ENCODE measurements at places on chromosomes 7 and 10.

DNA sequence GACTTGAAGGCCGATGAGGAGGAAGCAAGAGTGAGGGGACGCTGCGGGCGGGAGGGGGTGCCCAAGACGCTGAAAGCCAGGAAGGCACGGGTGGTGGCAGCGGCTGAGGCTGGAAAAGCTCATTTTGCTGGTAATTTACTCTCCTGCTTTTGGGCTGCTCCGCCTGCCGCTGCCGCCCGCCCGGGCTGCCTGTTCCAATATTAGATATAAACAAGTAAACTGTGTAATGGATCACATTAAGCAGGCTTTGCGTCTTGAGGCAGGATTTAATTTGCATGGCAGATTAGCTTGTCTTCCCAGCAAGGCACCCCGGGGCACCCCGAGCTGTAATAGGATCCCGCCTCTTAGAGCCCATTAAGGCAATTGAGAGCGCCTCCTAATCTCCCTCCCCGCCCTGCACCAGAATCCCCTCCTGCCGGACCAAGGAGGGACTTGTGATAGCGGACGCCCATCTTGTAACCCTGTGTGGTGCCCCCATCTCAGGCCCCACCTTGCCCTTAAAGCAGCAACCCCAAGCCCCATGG, 46.1 kb upstream of the SLF2 start:
- DNase-seq: no peak

DNA sequence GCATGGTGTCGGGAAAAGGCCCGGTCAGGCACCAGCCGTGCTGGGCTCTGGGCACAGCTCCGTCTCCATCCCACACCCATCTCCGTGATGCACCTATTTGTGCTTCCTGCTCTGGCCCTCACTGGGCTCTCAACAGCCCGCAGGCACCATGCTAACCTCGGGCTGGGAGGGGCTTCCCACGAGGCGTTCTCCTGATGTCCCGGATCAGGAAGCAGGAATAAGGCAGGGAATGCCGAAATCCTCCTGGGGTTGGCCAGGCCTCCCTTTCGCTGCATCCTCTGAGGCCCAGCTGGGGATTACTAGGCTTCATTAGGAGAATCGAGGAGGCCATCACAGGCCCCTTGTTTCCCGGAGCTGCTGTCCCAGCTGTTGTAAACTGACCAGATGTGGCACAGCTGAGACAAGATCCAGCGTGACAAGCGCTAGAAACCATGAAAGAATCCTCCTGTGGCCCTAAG, 72.0 kb downstream of the FAM53B start:
- DNase-seq: no peak

DNA sequence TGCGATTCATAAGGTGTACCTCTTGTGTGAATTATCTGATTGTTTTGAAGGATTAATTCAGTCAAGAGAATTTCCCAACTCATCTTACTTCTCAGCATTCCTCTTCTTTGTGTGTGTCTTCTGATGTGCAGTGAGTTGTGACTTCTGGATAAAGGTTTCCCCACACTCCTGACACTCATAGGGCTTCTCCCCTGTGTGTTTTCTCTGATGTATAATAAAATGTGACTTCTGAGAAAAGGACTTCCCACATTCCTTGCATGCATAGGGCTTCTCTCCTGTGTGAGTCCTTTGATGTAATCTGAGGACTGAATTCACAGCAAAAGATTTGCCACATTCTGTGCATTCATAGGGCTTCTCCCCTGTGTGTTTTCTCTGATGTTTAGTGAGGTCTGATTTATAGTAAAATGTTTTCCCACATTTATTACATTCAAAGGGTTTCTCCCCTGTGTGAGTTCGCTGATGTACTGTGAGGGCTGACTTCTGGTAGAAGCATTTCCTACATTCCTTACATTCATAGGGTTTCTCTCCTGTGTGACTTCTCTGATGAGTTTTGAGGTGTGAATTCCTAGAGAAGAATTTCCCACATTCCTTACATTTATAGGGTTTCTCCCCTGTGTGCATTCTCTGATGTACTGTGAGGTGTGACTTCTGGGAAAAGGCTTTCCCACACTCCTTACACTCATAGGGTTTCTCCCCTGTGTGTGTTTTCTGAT, 24.2 kb downstream of the ZNF25 start:
- DNase-seq: no peak

- DNase-seq: no peak
Measured at GRCh38 chr7:81410471-81411117, 359.3 kb downstream of the HGF start.

- no peak for DNase-seq
Measured at GRCh38 chr7:29495653-29496052, 68.0 kb upstream of the PRR15 start.

- peak; percentile 59 for DNase-seq
Measured at GRCh38 chr10:5293691-5294550, 70.8 kb upstream of the UCN3 start.

DNA sequence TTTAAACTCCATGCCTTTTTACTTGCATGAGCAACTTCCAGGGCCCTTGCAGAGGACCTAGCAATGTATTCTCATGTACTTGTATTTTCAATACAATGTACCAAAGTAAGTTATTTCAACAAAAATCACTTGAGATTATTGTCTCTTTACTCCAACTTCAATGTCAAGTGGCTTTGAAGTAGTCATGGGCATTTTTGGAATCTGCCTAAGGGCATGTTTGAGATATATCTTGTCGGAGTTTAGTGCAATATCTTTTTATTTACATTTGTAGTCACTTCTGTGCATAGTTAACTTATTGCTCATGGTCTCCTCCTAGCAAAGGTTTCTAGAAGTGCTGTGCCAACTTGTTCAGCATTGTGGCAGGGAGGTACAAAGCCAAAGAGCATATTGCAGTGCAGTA, 508.7 kb upstream of the SEMA3D start:
- no peak for DNase-seq

DNA sequence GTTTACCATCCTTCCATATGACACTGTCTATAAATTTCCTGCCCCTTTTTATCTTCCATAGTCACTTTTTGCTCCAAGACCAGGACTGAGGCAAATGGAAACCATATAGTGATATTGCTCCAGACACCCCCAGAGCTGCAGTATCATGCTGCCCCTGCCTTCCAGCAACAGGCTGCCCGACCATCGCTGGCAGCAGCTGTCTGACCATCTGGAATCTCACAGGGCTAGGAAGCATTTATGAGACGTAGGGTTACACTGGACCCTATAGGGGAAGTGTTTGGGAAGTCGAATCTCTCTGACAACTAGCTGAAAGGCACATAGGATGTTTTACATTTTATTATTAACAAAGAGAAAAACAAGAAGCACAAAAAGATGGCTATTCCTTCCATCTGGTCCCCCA, 19.4 kb downstream of the ENO4 start:
- no peak for DNase-seq

GRCh38 chr7:140005341-140005740, 57.4 kb downstream of the PARP12 start:
- no peak for DNase-seq

GRCh38 chr10:93915598-93915997, 21.8 kb downstream of the SLC35G1 start:
- DNase-seq: no peak

DNA sequence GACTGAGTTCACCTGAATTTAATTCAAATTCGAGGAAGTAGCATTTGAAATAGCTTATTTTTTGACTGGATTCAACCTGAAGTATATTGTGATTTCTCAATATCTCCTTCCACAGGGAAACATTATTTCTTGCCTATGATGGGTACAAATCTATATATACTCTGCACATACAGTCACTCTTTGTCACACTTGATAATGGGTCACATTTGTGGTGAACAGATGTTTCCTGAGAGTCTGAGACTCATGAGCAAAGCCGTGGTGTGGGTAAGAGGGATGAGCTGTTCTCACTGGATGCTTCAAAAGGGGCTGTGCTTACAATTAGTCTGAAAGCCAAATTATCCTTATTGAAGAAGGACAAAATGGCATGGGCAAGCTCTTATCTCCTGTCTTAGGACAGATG, 18.0 kb upstream of the TBXAS1 start:
- no peak for DNase-seq
